Activated T-cell treated with anti-CD3 and anti-CD28 coated beads, Interleukin-2, amount 50 U/mL, for 4 hours (primary cell): ENCODE measurements at places on chromosomes 4 and X.

DNA sequence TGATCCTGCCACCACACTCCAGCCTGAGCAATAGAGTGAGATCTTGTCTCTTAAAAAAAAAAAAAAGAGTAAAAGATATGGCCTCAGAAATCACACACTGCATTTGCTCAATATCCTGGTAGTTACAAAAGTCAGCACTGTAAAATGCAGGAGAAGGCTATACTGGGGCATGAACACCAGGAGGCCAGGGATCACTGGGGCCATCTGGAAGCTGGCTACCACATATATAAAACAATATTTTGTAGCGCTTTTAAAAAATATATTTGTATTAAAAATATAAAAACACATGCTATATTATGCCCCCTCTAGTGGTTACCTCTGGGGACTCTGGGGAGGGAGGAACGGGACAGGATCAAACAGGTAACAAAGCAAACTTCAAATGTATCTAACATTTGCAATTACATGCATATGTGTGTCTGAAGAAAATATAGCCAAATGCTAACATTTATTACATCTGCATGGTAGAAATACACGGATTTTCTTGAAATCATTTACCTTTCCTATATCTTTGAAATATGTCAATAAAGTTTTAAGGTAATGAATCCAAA, 4.0 kb downstream of the C4orf46 start:
- DNase-seq, result no peak

DNA sequence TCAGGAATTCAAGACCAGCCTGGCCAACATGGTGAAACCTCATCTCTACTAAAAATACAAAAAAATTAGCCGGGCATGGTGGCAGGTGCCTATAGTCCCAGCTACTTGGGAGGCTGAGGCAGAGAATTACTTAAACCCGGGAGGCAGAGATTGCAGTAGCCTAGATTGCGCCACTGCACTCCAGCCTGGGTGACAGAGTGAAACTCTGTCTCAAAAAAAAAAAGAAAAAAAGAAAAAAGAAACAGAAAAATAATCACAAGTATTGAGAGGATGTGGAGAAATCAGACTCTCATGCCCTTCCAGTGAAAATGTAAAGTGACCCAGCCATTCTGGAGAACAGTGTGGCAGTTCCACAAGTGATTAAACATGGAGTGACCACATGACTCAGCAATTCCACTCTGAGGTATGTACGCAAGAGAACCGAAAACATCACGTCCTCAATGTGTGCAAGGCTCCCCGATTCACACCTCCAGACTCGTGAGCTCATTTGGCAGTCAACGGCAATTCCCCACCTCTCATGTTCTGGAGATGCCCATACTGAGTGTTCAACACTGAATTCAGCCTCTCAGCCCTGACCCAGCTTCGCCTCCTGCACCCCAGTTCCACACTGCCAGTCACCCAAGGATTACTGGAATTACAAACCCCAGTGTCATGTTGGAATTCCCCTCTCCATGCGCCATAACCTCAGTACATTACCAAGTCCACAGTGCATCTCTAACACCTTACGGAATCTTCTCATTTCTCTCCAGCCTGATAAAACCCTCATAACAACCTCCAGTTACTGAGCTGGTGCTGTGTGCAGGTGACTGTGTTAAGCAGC, 21.1 kb downstream of the ACOX3 start:
- no peak for DNase-seq

DNA sequence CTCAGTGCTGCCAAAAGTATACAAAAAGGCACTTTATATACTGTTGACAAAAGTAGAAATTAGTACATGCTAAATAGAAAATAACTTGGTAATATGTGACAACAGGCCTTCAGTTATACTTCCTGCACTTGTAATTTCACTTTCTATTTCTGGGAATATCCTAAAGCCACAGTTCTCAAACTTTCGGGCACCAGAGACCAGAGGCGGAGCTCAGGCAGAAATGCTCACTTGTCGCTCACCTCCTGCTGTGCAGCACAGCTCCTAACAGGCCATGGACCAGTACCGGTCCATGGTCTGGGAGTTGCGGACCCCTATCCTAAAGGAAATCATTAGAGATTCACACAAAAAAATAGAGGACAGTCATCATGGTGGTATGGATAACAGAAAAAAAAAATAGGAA, 25.7 kb downstream of the ACSL4 start:
- DNase-seq, result no peak

GRCh38 chr4:1572010-1572385, 112.1 kb downstream of the FAM53A start:
- no peak for DNase-seq

DNA sequence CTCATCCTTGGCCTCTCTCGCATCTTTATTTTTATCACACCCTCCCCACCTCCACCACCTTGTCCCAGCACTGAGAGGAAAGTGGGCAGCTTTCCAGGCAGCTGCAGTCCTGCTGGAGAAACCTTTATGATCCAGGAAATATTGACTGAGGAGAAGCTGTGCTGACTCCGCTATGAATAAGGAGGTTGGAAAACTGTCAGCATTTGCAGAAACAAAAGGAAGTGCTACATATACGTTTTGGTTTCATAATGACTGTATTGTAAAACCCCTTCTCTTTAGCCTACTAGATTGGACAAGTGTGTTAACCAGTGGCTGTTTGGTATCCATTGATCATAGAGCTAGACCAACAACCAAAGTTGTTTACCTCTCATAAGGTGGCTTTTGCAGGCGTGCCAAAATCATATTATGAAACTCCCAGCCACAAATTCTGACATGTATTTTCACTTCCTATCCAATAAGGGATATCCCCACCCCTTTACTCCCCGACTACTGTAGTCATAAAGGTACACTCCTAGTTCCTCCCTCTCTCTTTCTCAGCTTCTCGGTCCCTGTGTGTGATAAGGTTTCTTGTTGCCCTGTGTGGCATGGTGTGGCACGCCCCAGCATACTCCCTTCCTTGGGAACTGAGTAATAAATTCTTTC, 88.4 kb downstream of the GPR143 start:
- DNase-seq, result no peak

DNA sequence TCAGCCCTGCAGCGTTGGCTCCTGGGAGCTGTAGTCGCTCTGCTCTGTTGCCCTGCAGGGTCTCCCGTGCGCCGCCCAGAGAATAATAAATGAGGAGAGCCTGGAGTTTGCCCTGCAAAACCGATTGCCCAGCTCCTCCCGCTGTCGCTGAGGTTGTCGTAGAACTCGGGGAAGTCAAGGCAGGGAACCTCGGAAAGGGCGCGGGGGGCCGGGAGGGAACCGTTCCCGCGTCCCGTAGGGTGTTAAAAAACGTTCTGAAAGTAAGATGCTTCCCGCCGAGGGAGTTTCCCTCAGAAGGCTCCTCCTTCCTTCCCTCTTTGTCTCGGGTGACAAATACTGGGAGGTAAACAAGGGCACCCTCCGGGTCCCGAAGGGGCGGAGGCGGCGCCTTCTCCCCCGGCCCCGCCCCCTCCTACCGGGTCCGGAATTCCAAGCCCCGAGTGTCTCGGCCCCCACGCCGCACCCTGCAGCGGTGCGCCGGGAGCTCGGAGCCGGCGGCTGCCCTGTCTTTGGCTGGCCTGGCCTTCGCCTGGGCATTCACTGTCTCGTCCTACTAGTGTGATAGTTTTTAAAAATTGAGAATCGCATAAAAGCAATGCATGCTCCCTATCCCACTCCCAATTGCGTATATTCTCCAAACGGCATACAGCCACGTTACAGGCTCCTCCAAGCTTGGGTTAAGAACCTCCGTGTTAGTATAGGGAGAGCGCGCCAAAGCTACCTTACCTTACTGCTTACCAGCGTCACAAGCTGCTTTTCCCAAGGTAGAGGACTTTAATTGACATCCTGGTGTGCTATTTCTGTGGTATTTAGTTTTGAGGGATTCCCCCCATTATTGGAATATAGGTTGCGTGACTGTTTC, 964 bp upstream of the HMGB2 start:
- DNase-seq, result peak; percentile 4

GRCh38 chr4:20895988-20896387, 195.7 kb downstream of the PACRGL start:
- DNase-seq, result no peak

- no peak for DNase-seq
These were observed 36.9 kb downstream of the NBDY start for GRCh38 chrX:56765811-56766553.

DNA sequence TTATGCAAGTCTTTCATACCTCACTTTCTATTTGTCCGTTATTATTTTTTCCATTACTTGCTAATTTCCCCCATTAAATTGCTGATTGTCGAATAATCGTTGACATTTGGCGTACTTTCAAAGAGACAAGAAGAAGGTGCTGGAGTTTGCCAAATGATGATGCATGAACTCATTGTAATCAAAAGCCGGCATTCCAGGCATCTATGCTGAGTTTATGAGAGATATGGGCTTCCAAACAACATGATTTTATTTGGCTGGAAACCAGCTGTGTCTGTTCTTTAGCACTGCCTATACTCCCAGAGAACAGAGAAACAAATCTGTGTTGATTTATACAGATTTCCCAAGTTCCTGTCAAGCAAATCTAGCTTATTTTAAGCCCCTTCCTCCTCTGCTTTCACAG, 80.8 kb upstream of the RPS6KA3 start:
- no peak for DNase-seq

- DNase-seq, result no peak
These were observed 5.9 kb downstream of the LAMP2 start for GRCh38 chrX:120463241-120463640.

DNA sequence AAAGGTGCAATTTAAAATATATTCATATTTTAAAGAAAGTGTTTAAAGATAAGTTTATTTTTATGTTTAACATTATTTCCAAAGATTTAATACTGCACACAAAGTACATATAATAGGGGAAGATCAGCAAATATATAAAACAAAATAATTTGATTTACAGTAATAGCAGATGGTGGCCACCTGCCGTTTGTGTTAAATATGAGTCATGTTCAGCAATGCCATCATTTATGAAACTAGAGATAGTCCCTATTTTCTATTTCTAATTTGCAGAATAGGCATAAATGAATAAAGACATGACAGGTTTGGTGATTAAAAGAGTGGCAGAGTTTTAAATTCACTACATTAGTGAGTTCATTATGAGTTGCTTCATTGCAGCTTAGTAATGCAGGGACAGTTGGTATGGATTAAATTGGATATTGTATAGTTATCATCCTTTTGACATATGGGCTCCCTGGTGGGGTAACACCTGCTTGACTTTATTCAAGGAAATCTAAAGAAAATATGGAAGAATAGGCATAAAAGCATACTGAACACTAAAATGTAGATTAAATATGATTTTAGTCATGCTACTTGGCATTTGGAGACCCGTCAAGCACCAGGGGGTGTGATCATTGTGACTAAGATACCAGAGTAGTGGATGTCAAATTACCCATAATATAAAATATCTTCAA, 78.8 kb upstream of the BANK1 start:
- no peak for DNase-seq

DNA sequence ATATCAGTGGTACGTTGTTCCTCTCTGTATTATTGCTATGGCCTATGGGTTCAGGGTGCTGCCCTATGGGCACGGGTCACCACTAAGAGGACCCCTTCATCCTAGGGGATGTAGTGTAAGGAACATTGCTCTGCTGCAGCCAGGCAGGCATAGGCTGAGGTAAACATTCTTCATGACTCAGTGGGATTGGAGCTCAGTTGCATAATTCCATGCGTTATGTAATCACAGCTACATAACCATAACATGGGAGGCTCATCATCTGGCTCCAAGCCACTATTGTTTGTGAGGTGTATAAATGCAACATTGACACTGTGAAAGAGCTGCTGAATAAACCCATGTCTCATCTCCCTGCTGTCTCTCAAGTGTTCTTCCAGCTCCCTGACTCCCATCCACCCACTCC, 375.2 kb downstream of the MAGEE1 start:
- DNase-seq, result no peak

GRCh38 chrX:46665232-46666152, 91.9 kb downstream of the CHST7 start:
- no peak for DNase-seq

DNA sequence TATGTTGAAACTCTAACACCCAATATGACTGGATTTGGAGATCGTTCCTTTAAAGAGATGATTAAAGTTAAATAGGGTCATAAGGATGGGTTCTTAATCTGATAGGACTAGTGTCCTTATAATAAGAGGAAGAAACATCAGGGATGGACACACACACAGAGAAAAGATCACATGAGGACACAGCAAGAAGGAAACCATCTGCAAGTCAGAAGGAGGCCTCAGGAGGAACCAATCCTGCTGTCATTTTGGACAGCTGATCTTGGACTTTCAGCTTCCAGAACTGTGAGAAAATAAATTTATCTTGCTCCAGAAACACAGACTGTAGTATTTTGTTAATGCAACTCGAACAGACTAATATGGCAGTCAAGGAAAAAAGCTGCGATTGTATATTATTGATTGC, 631.5 kb downstream of the PCDH7 start:
- no peak for DNase-seq

- no peak for DNase-seq
These were observed 283.8 kb downstream of the IQCM start for GRCh38 chr4:149531861-149532260.

DNA sequence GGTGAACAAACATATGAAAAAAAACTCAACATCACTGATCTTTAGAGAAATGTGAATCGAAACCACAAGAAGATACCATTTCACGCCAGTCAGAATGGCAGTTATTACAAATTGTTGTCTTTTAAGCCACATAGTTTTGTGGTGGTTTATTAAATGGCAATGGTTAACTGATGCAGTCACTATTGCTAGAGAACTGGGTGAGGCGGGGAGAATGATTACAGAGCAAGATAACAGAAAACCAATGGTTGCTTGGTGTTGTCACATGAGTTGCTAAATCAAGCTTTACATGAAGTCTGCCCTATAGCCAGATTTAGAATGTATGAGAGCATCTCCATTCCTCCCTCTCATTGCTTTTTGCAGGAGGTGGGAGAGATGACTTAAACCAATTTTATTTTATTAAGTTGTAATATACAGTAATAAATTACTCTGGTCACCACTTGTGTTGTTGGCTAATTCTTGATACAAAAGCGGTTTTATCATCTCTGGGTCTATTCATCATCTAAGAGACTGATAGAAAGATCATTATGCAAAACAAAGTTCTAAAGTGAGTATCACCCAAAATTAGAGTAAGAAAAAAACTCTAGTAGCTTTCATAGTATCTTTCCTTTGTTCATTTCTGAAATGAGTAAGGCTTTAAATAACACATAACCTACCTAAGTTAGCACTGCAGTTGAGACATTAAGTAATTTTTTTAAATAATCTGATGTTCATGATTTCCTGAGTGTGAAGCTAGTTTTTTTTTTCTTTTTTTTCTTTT, 859.5 kb downstream of the STIM2 start:
- DNase-seq, result no peak

DNA sequence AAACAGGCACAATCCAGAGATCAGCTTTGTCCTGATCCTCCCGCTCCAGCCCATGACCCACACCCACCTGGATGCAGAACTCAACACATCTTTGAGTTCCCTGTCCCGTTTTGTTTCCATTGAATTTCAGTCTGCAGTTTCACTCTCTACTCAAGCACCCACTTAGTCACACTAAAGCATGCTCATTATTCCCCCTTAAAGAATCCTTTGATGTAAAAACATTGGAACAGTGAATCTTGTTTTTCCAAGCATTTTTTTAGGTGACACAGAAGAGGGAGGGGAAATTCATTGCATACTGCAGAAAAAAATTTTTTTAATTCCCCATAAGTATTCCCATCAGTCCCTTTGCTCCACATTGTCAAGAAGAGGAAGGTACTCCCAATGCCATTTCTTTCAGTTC, 249.7 kb upstream of the TTC29 start:
- no peak for DNase-seq
